ENCODE measurements at places on chromosomes 7 and 10. TPM values are rescaled to one million over a fixed set of nuclear protein-coding genes. Genes with fewer than 3 reads are reported as not detected.

GRCh38 chr7:1301882-1302251 is 69.2 kb downstream of the UNCX start:
- DNase-seq, result no peak

- DNase-seq, result no peak
Observed at GRCh38 chr10:94571081-94571480, 25.5 kb downstream of the HELLS start.

IPMK gene
- 3.2 TPM for polyA plus RNA-seq

GRCh38 chr7:2968616-2969397 is 74.9 kb downstream of the CARD11 start:
- DNase-seq, result no peak

DNA sequence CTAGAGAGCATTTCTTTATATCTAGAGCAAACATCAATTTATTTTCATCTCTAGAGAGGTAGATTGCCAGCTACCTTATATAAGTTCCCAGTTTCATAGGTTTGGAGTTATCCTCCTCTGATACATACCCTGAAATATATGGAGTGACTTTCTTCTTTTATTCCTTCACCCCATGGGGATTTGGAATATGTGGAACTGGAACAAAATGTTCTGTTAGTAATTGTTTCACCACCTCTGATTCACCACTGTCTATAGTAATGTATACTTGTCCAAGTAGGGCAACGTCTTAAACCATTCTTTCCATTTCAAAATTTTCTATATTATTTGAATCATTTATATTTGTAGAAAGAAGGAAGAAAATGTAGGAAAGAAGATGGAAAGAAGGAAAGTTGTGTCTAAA is 511.2 kb upstream of the KCND2 start:
- no peak for DNase-seq

DNA sequence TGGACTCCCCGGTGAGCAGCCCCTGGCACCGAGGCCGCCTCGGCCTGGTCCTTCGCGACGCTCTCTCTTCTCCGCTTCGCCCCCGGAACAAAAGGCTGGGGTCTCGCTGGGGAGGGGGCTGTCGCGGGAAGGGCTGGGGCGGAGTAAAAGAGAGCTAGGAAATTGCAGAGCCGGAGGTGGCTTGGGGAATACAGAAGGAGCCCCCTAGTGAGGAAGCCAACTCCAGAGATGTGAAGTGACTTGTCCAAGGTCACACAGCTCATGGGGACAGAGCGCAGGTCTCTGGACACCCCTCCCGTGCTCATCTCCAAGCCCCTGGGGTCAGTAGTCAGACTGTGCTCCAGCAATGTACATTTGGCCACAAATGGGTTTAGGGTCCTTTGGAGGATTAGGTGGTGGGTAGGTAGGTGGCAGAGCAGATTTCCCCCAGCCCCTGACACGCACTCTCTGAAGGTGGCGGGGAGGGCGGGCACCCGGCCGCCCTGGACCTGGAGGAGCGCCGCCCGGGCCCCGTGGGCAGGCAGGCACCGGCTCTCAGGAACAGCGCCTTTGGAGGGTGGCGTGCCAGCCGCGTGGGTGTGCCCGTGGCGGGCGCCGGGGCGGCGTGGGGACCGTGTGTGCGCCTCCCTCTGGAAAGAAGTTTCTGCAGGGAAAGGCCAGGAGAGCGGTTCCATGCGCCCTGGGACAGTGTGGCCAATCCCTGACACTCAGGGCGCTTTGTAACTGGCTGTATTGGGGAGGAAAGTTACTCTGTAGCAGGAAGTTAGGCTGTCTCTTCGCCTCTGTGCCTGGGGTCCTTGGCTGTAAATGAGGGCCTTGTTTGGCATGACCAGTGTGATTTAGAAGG is 910 bp downstream of the WIPF3 start:
- DNase-seq, result peak; percentile 47

FAM221A gene
- 0.94 TPM for polyA plus RNA-seq

- no peak for DNase-seq
Observed at GRCh38 chr7:5646846-5647245, 134.6 kb downstream of the RNF216 start.

- no peak for DNase-seq
Observed at GRCh38 chr7:43438897-43439479, 143.9 kb upstream of the STK17A start.

GRCh38 chr10:80924063-80924952 is 386.6 kb downstream of the SH2D4B start:
- DNase-seq, result peak; percentile 51

CPEB3 gene
- polyA plus RNA-seq, result 0.41 TPM

DNA sequence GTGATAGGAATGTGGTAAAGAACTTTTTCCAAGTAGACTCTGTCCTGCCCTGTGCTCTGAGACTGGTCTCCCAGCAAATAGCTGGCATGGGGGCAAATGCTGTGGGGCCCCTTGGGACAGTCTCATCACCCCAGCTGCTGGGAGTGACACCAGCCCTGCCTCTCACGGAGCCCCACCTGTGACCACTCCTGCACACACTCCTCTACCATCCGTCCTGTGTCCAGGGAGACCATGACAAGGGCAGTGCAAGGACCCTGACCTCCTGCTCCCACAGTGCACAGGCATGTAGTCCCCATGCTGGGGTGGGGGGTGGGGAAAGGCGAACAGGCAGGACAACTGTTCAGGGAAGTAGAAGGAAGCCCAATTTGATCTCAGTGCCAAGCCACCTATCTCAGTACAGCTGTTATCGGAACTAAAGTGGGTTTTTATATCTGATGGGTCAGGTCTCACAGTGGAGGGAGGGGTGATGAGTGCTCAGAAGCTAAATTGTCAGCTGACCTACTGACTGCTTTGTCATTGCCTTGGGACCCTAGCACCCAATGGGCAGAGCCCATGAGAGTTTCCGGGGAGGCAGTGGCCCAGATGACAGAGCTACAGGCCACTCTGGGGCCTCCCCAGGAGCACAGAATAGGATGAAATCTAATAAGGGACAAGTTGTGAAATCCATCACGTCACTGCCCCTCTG is 24.5 kb downstream of the VSTM4 start:
- DNase-seq, result no peak

GRCh38 chr10:99654390-99655175 is 4.7 kb upstream of the ENTPD7 start:
- no peak for DNase-seq

GRCh38 chr10:79052291-79053080 is 16.3 kb upstream of the ZMIZ1 start:
- peak; percentile 36 for DNase-seq

DNA sequence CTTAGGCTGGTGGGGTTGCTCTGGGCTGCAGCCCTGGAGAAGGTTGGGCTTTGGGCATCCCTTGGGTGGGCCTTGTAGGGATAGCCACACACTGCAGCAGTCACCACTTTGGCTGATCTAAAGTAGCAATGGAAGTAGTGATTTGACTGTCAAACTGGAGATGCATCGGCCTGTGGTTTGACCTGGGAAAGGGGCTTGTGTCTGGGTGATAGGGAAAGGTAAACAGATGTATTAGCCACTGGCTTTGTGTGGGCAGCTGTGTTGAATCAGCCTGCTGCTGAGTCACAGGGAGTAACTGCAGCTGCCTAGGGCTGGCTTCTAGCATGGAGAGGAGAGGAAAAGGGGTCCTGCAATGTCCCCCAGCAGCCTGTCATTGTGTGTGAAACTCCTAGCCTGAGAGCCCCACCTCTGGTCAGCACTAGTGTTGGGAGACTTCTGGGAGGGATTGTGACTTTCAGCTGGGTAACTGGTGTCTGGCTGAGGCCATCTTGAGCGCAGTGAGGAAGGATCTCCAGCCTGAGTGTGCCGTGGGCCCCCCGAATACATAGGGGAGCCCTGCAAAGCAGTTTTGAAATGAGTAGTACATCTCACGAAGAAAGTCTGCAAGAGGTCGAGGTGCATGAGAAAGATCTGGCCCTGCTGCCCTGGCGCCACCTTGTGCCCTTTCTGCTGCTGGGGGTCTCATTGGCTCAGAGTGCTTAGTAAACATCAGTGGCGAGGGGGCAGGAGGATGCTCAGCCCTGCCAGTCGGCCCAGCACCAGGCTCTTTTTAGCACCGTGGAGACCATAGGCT is 117.3 kb downstream of the FANK1 start:
- DNase-seq, result peak; percentile 59

DNA sequence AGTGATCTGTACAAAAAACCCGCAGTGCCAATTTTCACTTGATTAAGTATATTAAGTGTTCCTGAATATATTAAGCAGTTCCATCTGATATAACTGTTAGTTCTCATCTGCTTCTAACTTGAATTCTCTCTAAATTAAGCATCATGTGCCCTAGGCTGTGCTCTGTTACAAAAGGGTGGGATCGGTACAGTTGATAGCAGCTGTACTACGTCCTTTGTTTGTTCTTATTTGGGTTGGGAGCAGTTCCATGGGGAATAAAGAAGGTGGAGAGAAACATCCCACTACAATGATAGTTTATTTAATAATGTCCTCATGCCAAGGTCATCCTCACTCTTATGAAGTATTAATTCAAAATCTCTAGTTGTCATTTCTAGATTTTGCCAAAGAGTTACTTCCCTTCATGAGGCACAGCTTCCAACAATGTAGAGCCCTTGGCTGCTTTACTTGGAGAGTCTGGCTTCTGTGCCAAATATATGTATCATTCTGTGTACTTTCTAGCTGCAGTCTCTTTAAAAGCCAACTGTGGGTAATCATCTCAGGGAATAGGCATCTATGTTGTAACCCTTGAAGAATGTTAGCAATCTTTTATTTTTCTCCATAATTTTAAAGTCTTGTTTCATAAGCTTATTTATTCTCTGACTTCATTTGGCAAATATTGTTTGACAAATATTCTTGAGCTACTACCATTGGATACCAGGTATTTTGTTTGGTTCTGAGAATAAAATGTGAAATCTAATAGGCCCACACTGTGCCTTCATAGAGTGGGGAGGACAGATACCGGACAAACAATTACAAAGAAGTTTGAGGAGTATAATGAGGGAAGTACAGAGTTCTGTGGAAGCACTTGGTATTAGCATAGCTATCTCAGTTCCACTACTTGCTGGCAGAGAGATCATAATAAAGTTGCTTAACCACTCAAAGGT is 22.4 kb upstream of the AHR start:
- DNase-seq, result no peak

GRCh38 chr10:108069096-108069495 is 904.6 kb upstream of the SORCS1 start:
- no peak for DNase-seq

HOGA1 gene
- polyA plus RNA-seq, result 3.5 TPM

VPS37D gene
- polyA plus RNA-seq, result 2.9 TPM

DNA sequence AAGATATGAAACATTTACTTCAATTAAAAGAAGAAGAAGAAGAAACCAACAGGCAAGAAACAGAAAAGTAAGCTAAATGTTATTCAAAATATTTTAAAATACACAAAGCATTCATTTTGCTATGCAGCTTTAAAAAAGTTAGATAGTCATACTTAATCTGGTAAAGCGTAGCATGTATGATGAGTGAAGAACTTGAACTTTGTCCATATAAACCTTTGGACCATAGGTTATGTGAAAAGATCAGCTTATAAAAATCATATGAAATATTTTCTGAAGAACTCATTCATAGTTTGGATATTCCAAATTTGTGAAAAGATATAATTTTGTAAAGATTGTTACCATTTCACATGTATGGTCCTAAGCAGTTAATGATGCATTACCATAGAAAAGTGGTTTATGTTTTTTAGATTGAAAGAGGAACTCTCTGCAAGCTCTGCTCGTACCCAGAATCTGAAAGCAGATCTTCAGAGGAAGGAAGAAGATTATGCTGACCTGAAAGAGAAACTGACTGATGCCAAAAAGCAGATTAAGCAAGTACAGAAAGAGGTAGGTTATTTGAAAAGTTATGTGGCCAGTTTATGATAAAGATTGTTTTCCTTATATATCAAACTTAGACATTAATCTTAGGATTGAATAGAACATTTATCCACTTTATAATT is 37.3 kb downstream of the KIF20B start:
- DNase-seq, result no peak

DNA sequence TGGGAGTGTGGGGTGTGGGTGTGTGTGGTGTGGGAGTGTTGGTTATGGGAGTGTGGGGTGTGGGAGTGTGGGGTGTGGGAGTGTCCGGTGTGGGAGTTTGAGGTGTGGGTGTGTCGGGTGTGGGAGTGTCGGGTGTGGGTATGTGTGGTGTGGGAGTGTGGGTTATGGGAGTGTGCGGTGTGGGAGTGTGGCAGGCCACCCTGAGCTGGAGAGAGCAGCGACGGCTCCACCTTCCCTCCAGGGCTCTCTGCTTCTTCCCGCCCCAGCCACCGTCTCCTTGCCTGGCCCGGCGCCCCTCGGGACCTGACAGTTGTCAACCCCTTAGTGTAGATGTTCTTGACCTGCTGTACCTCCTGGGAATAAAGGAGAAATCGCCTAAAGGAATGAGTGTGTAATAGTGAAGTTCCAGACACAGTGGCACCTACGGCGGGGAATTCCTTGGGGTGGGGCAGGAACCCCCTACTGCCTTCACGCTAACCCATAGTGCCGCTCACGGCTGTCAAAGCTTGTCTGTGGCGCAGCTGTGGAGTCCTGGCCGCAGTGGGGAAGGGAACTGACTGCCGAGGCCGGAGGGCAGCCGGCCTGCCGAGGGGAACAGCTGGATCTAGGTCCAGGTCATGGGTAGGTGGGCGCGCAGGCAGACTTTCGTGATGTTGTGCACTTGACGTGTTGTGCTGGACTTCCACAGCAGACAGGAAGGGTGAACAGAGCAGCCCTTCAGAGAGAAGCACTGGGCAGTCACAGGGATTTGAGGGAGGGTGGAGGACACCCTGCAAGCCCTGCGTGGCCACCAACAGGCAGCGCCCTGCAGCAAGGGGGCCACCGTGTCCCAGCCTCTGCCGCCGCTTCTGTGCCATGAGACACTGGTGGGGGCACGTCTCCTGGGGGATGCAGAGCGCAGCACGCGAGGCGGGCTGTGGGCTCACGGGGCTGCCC is 49.0 kb upstream of the EN2 start:
- DNase-seq, result no peak

- DNase-seq, result no peak
Observed at GRCh38 chr10:16953270-16953669, 136.0 kb upstream of the RSU1 start.

GRCh38 chr7:46713868-46714596 is 793.0 kb upstream of the IGFBP3 start:
- DNase-seq, result no peak

RBP4 gene
- 6.0 TPM for polyA plus RNA-seq

- DNase-seq, result no peak
Observed at GRCh38 chr10:115525141-115525540, 432.0 kb downstream of the ATRNL1 start.

DNA sequence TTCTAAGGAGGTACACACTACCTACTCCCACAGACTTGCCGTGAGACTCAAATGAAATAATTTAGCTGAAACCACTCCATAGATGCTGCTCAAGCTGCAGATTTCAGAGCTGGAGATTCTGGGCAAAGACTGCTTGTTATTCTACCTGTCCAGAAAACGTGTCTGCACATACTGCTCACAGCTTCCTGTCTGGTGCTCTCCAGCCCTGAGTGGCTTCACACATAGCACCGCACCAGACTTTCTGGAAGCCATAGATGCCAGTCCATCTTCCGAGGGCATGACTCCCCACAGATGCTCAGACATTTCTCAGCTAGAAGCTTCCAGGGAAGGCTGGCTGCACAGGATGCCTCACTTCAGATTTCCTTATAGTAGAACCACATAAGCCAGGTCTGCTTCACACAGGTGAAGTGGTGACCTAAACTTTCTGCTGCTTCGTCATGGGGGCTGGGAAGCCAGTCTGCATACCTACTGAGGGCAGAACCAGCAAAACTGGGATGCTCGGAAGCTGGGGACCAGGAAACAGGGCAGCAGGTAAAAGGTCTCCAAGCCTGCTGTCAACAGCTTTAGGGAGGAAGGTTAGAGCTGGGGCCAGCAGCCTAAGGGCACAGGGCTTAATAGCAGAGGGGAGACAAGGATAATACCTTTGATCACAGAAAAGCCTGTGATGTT is 18.2 kb downstream of the CCDC6 start:
- DNase-seq, result no peak

DNAH11 gene
- 0.01 TPM for polyA plus RNA-seq

Measured in A549 (cell line).